ENCODE measurements at places on chromosomes 5 and 9.

- DNase-seq: no peak
These were observed 3.8 kb downstream of the ZNF618 start for GRCh38 chr9:113879911-113880310.

DNA sequence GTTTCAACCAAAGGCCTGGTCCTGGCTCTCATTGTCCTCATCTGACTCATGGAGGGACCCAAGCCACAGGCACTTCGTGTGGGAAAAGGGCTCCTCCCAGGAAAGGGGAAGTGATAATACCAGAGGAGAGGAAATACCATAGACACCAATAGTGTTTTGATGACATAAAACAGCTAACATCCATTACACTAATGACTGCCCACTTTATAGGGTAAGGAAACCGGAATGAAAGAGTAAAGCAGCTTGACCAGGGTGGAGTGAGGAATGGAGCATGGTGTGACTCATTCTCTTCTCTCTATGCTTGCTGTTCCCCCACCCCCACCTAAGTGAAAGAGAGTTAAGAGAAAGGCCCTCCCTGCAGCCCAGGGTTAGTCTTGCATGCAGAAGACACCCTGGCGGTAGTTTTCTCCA lies 67.4 kb upstream of the HRH2 start:
- DNase-seq: no peak

DNA sequence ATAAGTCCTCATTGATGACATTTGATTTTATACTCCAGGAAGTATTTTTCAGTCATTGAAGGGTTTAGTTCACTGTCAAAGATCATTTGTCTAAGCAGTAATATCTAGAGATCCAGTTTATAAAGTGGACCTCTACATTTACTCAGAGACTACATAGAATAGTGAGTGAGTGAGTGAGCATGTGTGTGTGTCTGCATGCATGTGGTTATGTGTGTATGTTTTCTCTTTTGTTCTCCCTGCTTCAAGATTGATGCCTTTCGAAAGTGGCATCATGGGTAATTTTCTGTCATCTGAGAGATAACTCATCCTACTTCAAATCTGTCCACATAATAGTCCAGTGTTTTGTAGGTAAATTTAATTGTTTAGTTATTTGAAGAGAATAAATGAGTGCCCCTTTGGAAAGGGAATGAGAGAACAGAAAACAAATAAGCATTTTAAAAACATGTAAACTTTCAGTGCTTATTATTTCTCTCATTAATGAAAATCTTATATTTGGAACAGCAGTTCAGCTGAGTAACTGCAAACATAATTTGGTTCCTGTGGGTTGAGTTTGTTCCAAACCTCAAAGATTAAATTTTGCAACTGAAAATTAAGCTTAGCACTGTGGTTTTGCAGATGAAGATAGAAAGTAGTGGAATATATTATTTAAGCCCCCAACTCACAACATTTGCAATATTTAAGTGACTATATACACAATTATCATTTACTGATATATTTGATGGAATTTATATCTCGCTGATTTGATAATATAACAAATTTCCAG lies 1295.1 kb upstream of the C9orf72 start:
- DNase-seq: no peak

DNA sequence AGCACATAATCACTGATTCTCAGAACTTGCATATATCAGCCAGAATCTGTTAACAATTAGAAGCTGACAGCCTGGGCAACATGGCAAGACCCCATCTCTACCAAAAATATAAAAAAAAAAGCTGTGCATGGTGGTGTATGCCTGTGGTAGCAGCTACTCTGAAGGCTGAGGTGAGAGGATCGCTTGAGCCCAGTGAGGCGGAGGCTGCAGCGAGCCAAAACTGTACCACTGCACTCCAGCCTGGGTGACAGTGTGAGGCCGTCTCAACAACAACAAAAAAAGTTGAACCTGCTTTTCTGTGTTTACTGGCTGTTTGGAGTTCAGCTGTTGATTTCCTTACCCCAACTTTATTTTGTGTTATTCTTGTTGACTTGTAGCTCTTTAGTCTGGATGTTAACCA lies 66.8 kb downstream of the GOLPH3 start:
- no peak for DNase-seq

DNA sequence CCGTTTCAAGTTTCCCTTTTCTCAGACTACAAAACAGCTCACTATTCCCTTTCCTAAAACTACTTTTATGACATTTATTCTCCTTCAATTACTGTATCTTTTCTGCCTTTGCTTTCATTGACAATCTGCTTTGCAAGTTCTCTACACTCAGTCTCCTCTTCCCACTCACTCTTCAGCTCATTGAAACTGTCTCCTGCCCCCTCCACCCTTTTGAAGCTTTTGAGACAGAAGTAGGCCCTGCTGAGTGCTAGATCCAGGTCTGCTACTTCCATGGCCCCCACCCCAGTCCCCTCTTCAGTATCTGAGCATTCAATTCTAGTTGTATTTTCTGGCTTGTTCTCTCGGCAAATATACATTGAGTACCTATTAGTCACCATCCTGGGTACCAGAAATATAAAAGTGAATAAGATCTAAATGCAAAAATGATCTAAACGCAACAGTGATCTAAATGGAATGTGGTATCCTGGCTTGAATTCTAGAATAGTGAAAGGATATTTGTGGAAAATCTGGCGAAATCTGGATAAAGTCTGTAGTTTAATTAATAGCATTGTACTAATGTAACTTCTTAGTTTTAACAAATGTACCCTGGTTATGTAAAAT lies 58.4 kb downstream of the OR2K2 start:
- no peak for DNase-seq

- DNase-seq: no peak
These were observed 17.4 kb downstream of the EGR1 start for GRCh38 chr5:138482638-138483037.

GRCh38 chr5:72687288-72687687 lies 129.2 kb upstream of the TNPO1 start:
- no peak for DNase-seq

DNA sequence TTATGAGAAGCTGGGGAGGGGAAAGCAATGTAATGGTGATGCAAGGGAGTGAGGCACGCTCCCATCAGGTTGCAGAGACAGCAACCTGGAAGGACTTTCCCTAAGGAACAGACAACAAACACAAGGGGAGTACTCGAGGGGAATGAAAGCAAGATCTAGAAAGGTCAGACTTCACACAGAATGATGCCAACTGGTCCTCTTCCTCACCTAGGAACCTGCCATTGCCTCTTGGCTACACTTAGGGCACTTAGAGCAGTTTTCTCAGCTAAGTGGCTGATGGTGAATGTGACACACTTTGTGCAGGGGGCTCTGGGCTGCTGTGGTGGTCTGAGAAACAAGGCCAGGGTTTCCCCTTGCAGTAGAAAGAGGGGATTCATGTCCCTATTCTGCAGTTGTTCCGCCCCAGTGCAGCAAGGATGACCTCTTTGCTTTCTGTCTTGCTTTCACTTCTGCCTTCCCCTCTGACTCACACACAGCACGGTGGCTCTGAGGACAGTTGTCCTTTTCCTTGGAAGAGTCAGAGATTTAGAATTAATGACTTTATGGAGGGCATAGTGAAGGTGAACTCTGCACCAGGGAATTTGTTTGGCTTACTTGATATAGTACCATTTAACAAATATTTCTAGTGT lies 394.0 kb upstream of the KLF4 start:
- no peak for DNase-seq

DNA sequence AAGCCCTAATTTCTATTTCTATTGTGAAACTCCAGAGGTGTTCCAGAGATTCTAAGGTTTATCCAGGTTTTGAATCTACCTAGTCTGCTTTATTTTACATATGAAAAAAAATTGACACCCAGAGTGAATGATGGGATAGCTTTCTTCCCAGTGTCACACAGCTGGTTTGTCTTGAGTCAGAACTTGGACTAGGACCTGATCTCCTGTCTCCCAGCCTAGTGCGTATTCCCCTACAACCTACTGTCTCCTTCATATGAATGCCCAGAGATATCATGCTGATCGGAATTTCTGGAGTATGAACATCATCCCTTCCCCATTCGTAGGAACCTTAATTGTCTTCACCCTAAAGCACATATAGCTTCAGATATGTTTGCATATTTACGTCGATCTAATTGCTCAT lies 524.2 kb downstream of the SPATA31D1 start:
- no peak for DNase-seq

GRCh38 chr9:89342213-89342612 lies 23.9 kb downstream of the SECISBP2 start:
- DNase-seq: no peak

- DNase-seq: no peak
These were observed 1478.3 kb upstream of the CDH6 start for GRCh38 chr5:29715167-29715566.

- no peak for DNase-seq
These were observed 36.9 kb upstream of the TESK1 start for GRCh38 chr9:35568196-35568595.

DNA sequence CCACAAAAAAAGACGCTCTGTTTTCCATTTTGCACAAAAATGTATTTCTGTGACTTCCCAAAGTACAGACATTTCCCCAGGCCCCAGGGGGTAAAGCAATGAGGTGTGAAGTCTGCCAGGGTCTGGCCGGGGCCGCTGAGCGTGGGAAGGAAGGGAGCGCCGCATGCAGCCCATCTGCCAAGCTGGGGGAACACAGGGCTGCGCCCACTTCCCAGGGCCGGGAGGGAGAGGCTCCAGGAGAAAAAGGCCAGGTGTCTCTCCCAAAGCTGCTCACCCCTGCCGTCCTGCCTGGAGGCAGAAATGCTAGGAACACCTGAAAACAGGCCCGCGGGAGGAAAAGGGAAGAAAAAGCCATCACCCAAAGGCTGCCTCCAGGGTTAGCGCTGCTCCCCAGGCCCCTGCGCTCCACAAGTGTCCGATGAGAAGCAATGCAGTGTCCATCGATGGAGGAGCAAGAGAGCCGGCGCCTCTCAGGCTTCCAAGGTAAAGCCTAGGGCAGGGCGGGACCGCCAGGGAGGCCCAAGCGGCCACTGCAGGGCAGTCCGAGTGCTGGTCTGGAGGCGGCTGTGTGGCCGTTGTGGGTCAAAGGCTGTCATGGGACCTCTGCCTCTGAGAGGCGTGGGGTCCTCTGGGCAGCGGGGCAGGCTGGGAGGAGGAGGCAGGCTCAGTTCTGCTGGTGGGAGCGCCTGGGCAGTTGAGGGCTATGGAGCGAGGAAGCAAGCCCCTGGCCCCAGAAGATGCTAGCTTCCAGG lies 6.0 kb upstream of the ZDHHC12 start:
- DNase-seq: no peak

DNA sequence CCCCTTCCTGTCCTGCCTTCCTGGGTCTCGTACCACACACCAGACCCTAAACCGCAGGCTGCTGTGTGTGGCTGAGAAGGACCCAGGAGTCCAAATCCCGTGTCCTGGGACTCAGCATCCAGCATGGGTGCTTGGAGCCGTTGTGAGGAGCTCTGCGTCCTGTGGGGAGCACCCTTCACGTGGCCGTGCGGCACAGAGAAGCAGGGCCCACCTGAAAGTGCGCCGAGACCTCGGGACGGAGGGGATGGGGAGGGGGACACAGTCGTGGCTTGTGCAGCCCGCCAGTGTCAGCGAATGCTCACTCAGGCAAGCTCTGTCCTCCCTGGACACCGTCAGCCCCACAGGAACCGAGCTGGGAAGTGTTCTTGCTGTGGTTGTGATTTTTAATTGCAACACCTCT lies 244.6 kb downstream of the CACNA1B start:
- DNase-seq: no peak

DNA sequence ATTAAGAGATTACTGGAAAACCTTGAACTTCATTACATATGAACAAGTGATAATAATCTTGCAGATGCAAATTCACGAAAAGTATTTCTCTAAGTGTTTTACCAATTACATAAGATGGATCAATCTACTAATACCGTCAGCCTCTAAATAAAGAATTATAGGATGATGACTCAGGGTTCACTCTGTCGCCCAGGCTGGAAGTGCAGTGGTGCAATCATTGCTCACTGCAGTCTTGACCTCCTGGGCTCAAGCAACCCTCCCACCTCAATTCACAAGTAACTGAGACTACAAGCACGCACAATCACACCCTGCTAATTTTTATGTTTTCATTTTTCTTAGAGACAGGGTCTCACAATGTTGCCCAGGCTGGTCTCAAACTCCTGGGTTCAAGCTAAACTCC lies 56.1 kb downstream of the CHD1 start:
- DNase-seq: no peak

DNA sequence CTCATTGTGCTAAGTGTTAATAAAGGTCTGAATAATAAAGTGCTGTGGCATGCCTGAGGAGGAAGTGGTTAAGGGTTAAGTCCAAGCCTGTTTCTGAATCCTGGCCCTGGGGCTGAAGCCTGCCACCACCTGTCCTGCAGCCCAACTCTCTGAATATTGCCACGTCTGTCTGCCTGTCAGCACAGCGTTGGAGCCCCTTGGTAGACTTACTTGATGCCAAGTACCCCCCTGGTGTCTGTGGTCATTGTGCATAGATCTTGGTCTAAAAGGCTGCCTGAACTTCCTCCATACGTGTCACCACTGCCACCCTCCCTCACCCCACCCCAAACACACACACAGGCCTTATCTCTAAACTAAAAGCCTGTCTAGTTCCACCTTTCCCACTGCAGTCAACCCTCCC lies 35.4 kb upstream of the SLC2A8 start:
- DNase-seq: no peak

DNA sequence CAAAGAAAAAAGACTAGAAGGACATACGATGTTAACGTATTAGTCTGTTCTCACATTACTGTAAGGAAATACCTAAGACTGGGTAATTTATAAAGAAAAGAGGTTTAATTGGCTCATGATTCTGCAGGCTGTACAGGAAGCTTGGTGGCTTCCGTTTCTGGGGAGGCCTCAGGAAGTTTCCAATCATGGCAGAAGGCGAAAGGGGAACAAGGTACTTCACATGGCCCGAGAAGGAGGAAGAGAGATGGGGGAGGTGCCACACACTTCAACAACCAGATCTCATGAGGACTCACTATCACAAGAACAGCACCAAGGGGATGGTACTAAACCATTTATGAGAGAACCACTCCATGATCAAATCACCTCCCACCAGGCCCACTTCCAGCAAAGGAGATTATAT lies 110.1 kb downstream of the CARTPT start:
- DNase-seq: no peak

GRCh38 chr9:109314011-109314531 lies 6.8 kb downstream of the EPB41L4B start:
- no peak for DNase-seq
